ENCODE measurements at places on chromosomes 11 and 22. TPM values are rescaled to one million over a fixed set of nuclear protein-coding genes. Genes with fewer than 3 reads are reported as not detected.

- no peak for DNase-seq
- H3K36me3 ChIP-seq, result peaks cover 21% of the 10 kb centered on the region
- no peaks in the 10 kb centered on the region for H3K27me3 ChIP-seq
- H3K27ac ChIP-seq, result no peak overlapping the region
- H3K4me1 ChIP-seq, result peaks cover under 1% of the 10 kb centered on the region
Measured at GRCh38 chr22:24066865-24067264, 55.8 kb downstream of the CABIN1 start.

IL17REL gene
- total RNA-seq, result not detected

- H3K27me3 ChIP-seq, result no peaks in the 10 kb centered on the region
- peak overlapping the region; percentile 13 for H3K4me3 ChIP-seq
- no peak for DNase-seq
- H3K36me3 ChIP-seq, result no peaks in the 10 kb centered on the region
- H3K4me1 ChIP-seq, result peaks cover 7% of the 10 kb centered on the region
Measured at GRCh38 chr22:50084614-50085021, 608 bp downstream of the MLC1 start.

GRCh38 chr22:40728731-40729189 lies 49.5 kb downstream of the MCHR1 start:
- H3K4me1 ChIP-seq, result peaks cover 25% of the 10 kb centered on the region
- H3K27me3 ChIP-seq, result peaks cover 9% of the 10 kb centered on the region
- peak overlapping the region; percentile 10 for H3K27ac ChIP-seq
- peak overlapping the region; percentile 30 for H3K4me3 ChIP-seq

- peaks cover 4% of the 10 kb centered on the region for H3K36me3 ChIP-seq
- DNase-seq, result no peak
- H3K27ac ChIP-seq, result no peak overlapping the region
Measured at GRCh38 chr11:16809886-16810668, 71.6 kb downstream of the C11orf58 start.

MOGAT2 gene
- total RNA-seq, result not detected

DNA sequence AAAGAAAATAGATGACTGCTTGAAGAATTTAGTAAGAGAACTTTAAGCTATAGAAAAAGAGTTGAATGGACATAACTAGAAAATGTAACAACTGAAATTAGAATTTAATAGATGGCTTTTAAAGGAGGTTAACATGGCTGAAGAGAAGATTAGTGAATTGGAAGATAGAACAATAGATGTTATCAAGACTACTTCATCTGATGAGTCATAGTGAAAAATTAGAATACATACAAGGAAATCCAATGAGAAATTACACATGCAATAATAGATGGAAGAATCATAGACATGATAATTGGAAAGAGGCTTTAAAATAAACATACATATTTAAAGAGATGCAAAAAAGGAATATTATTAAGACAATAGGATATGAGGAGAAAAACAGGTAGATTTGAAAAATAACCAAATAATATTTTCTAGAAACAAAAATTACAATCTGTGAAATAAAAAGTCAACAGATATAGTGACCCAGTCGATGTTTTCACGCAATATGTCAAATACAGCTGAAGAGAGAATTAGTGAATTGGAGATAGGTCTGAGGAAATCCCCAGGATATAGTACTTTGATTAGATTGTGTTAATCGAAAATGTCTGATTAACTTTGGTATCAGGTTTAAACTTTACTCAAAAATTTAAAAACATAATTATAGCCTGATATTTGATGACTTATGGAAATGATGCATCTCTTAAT lies 28.2 kb downstream of the CAT start:
- H3K4me1 ChIP-seq, result no peaks in the 10 kb centered on the region
- H3K27me3 ChIP-seq, result no peaks in the 10 kb centered on the region
- H3K36me3 ChIP-seq, result peaks cover 32% of the 10 kb centered on the region

- H3K4me1 ChIP-seq, result peaks cover 16% of the 10 kb centered on the region
- peak overlapping the region; percentile 20 for H3K27ac ChIP-seq
- peaks cover 6% of the 10 kb centered on the region for H3K27me3 ChIP-seq
Measured at GRCh38 chr11:690738-691633, 4.0 kb downstream of the DEAF1 start.

DNA sequence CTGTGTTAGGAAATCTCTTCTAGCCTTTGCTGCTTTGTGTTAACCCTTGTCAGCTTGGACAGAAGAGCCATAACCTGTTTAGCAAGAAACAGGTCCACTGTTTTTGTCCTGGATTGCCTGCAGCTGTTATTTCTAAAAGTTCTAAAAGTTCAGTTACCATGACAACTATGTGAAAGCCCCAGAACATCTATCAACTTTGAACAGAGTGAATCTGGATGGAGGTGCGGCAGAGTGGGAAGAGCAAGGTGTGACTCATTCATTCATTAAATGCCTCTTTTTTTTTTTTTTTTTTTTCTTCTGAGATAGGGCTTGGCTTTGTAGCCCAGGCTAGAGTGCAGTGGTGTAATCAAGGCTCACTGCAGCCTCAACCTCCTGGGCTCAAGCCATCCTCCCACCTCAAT lies 50.5 kb downstream of the RBX1 start:
- H3K36me3 ChIP-seq, result no peaks in the 10 kb centered on the region
- no peak overlapping the region for H3K4me3 ChIP-seq
- H3K4me1 ChIP-seq, result no peaks in the 10 kb centered on the region

CASP5 gene
- not detected for total RNA-seq

GRCh38 chr22:20576445-20576816 lies 69.0 kb downstream of the MED15 start:
- H3K4me3 ChIP-seq, result no peak overlapping the region
- DNase-seq, result no peak
- H3K36me3 ChIP-seq, result peaks cover 6% of the 10 kb centered on the region
- peaks cover 17% of the 10 kb centered on the region for H3K4me1 ChIP-seq
- peaks cover 4% of the 10 kb centered on the region for H3K27me3 ChIP-seq

RNF26 gene
- 20.6 TPM for total RNA-seq

DNA sequence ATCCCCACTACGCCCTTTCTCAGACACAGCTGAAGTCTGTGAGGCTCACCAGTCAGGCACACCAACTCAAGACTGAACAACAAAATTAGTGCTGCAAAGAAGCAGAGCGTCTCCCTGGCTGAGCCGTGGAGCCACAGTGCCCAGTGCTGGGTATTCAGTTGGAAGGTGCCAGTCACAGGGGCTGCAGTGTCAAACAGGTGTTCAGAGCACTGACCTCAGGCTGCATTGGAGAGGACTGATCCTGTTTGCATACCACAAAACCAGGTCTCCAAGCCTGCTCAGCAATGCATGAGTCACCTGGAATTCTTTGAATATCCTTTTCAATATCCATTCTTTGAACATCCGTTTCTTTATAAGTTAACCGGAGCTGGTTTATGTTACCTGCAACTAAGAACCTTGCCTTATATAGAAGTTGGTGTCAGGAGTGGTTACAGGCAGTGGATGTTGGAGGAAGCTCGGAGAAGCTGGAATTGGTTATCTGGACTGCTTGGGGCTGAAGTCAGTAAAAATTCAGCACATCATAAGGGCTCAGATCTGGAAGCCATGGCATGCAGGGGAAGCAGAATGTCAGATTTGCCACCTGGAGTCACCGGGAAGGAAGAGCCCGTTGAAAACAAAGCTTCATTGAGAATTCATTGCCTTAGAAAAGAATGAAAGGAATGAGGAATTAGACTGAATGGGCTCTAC lies 30.3 kb downstream of the PDGFB start:
- H3K27ac ChIP-seq, result no peak overlapping the region
- H3K4me1 ChIP-seq, result no peaks in the 10 kb centered on the region
- no peak for DNase-seq
- H3K27me3 ChIP-seq, result peaks cover 1% of the 10 kb centered on the region
- no peaks in the 10 kb centered on the region for H3K36me3 ChIP-seq

- DNase-seq, result no peak
- no peaks in the 10 kb centered on the region for H3K27me3 ChIP-seq
- no peak overlapping the region for H3K27ac ChIP-seq
- peaks cover 6% of the 10 kb centered on the region for H3K36me3 ChIP-seq
Measured at GRCh38 chr22:42065438-42066125, 5.0 kb downstream of the NAGA start.

GRCh38 chr22:36347094-36347493 lies 40.7 kb downstream of the MYH9 start:
- DNase-seq, result no peak
- H3K4me3 ChIP-seq, result no peak overlapping the region
- no peaks in the 10 kb centered on the region for H3K36me3 ChIP-seq
- peaks cover under 1% of the 10 kb centered on the region for H3K27me3 ChIP-seq
- H3K4me1 ChIP-seq, result peaks cover 6% of the 10 kb centered on the region

PKP3 gene
- total RNA-seq, result not detected

LAYN gene
- 0.98 TPM for total RNA-seq

- no peak overlapping the region for H3K4me3 ChIP-seq
- peaks cover 4% of the 10 kb centered on the region for H3K27me3 ChIP-seq
- DNase-seq, result no peak
- H3K4me1 ChIP-seq, result peaks cover 4% of the 10 kb centered on the region
- no peaks in the 10 kb centered on the region for H3K36me3 ChIP-seq
Measured at GRCh38 chr11:132610216-132610615, 922.1 kb downstream of the OPCML start.

CARD18 gene
- total RNA-seq, result not detected

DNA sequence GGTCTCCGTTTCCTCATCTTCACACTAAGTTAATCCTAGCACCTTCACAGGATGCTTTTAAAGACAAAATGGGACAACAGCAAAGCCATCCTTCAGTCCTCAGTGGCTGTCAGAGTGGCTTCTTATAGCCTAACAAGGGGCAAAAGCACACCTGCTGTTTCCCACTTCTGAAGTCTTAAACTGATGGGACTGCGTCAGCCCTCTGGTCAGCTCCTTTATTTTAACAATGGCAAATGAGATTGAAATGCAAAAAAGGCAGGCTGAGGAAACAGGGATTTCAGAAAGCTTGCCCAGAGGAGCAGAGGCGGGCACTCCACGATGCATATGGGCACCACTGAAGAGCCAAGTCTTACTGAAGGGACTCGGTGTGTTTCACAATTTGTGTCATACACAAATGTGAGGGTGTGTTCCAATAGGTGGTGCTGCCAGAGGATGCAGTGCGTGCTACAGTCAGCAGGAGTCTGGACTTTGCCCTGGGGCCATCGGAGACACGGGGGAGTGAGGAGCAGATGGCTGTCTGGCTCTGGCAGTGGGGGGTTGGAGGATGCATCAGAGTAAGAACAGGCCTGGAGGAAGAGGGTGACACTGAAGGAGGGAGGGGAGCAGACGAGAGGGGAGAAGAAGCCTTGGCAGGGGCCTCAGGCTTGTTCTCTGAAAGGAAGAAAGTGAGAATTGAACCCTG lies 47.3 kb downstream of the TENM4 start:
- peak overlapping the region; percentile 84 for H3K27ac ChIP-seq
- H3K4me3 ChIP-seq, result peak overlapping the region; percentile 70
- H3K4me1 ChIP-seq, result peaks cover 38% of the 10 kb centered on the region
- DNase-seq, result peak; percentile 87
- H3K36me3 ChIP-seq, result no peaks in the 10 kb centered on the region
- no peaks in the 10 kb centered on the region for H3K27me3 ChIP-seq

- no peak overlapping the region for H3K27ac ChIP-seq
- H3K4me1 ChIP-seq, result no peaks in the 10 kb centered on the region
- H3K36me3 ChIP-seq, result no peaks in the 10 kb centered on the region
- DNase-seq, result no peak
Measured at GRCh38 chr11:58394195-58394594, 12.5 kb downstream of the OR5B3 start.

GRCh38 chr11:63448646-63449045 lies 42.3 kb downstream of the PLAAT5 start:
- no peak overlapping the region for H3K27ac ChIP-seq
- no peaks in the 10 kb centered on the region for H3K36me3 ChIP-seq
- no peak overlapping the region for H3K4me3 ChIP-seq
- DNase-seq, result no peak
- peaks cover 3% of the 10 kb centered on the region for H3K27me3 ChIP-seq
- H3K4me1 ChIP-seq, result peaks cover 2% of the 10 kb centered on the region

FOLR2 gene
- total RNA-seq, result not detected

DNA sequence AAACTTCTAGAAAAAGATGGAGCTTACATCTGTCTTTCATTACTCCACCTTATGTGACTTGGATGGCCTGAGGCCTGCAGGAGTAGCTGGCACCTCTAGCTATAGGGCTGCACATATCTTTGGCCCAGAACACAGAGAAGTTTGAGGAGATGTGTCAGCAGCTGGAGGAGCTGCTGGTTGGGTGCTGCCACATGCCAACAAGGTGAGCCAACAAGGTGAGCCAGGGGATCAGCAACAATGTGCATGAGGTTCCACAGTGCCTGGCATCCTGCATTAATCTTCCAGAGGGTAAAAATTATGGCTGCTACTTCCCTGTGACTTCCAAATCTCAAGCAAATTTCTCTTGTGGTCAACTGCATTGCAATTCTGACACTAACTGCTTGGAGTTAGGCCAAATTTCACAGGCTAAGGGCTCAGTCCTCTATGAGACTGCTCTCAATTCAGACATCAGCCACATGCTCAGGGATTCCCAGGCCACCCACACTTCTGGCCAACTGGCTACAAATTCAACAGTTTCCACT lies 16.0 kb downstream of the RBM7 start:
- no peak for DNase-seq
- H3K27me3 ChIP-seq, result no peaks in the 10 kb centered on the region
- H3K4me1 ChIP-seq, result no peaks in the 10 kb centered on the region
- no peaks in the 10 kb centered on the region for H3K36me3 ChIP-seq

DNA sequence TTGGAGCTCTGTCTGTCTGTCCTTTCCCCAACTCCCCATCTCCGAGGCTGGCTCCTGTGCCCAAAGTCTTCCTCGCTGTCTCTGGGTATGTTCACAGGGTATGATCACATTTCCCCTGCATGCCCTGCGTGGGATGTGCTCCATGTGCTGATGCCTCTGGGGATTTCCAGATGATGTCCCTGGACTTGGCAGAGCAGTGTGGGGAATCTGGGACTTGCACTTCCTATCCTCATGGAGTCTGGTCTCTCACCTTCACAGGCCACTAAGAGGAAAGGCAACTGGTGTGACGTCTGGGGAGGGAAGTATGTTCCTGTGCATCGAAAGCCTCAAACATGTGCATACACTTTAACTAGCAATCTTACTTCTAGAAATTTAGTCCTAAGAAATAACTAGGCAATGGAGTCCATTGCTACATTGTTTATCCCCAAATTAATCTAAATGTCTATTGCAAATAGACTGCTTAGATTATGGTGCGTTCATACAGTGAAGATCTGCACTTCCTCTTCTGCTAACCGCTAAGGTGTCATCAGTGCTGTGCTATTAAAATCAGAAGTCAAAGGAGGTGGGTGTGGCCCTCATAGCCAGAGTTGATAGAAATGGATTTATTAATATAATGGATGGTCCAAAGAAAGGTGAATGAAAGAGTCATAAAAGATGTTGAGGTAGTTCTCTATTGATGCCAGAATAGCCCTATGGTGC lies 20.8 kb downstream of the TIMP3 start:
- H3K27me3 ChIP-seq, result peaks cover 1% of the 10 kb centered on the region
- no peak for DNase-seq
- H3K4me3 ChIP-seq, result no peak overlapping the region
- no peaks in the 10 kb centered on the region for H3K36me3 ChIP-seq

OR52E8 gene
- not detected for total RNA-seq

MYEOV gene
- total RNA-seq, result not detected

GRCh38 chr11:75635066-75635862 lies 33.6 kb downstream of the MAP6 start:
- peak overlapping the region; percentile 96 for H3K27ac ChIP-seq
- no peaks in the 10 kb centered on the region for H3K36me3 ChIP-seq
- peaks cover 14% of the 10 kb centered on the region for H3K27me3 ChIP-seq
- peak; percentile 39 for DNase-seq
- H3K4me1 ChIP-seq, result peaks cover 77% of the 10 kb centered on the region
